Body of pancreas (tissue), 4 donors: ENCODE measurements at places on chromosomes 7 and 10. TPM values are rescaled to one million over a fixed set of nuclear protein-coding genes. Genes with fewer than 3 reads are reported as not detected.

GRCh38 chr10:125692601-125693523 lies 9.9 kb upstream of the TEX36 start:
- no peak for DNase-seq

DNA sequence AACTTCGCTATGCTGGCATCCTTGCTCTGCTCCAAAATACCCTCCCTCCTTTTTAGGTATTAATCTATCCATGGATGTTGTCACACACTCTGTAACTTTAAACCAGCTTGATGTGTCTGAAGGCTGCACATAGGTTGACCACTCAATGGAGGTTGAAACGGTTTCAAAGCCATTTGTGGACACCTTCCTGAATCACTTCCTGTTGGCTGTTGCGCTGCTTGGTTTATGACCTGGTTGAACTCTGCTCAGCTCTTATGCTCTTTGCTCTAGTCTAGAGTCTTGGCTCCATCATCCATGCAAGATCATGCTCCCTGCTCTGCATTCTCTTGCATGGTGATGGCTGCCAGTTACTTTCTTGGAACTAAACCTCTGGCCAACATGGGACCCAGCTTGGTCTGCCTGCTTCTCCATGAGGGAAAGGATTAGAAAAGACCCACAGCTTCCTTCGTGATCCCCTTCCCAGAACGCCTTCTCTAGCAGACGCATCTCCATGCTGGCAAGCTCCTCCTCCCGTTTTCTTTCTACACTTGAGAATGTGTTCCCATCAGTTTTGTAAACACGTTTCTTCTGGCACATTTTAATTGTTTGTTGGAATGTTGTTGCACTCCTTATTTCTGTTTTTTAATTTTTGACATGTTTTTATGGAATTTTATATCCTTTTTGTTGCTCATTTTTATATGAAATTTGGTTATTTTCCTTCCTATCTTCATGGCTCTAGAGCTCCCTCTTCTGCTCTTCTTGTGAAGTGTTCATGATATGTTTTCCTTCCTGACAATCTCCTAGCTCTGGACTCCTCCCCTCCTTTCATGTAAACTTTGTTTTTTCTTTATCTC lies 149.8 kb downstream of the XPNPEP1 start:
- no peak for DNase-seq

DNA sequence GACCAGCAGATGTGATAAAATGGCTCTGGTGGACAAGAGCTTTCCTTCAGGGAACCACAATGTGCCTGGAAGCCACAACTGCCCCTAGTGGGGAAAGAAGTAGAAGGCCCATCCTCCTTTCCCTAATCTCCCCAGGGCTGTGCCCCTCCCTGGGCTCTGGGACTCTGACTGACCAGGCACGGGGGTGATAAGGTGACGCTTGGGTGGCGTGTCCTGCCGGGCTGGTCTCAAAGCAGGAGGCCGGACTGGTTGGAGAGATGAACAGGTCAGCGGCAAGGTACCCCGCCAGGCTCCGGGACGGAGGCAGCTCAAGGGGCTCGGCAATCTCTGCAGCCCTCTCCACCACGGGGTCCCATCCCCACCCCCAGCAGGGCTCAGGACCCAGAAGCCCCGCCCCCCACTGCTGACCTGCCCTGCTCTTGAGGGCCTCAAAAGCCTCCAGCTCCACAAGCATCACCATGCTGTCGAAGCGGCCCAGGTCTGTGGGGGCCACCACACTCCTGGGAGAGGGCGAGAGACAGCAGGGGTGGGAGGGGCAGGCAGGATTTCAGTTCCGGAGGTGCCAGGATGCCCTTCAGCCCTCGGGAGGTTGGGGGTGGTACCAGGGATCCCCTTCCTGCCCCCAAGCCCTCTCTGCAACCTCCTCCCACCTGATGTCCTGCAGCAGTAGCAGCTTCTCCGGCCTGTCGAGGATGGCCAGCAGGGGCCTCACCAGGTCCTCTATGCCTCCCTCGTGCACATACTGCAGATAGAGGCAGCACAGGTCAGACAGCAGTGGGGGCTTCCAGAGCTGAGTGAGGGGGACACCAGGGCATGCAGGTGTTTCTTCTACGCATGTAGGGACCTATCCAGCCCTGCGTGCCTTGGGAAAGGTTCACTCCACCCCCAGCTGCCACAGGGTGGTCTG lies 12.2 kb downstream of the LZTS2 start:
- no peak for DNase-seq

DNA sequence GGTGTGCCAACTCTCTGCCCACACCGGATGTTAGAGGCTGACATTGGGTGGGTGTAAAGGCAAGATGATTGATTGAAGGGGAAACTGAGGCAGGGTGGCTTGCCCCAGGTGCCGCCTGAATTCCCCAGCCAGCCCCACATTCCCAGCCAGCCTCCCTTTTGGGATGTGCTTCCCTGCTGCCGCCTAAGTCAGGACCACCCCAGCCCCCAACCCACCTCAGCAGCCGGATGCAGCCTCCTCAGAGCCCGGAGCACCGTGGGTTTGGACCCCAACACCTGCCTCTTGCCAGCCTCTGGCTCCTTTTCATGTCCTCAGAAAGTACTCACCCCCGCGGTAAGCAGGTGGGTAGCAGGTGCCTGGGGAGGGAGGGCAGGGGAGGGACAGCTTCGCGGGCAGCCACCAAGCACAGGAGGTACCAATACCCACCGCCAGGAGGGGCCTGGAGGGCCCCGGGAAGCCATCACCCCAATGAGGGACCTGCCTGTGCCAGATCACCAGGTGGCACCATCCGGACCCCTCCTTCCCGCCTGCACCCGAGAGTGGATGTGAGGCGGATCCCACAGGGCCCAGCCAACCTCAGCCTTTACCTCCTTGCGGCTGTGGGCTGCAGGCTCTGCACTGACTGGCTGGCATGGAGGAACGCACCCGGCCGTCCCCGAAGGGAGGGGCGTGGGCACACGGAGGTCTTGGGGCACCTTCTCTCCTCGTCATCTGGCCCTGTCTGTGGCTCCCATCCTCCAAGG lies 60.5 kb downstream of the PWWP2B start:
- no peak for DNase-seq

- DNase-seq, result no peak
These were observed 28.6 kb upstream of the PROSER2 start for GRCh38 chr10:11794566-11794965.

WDR37 gene
- 14.3 TPM for total RNA-seq

DNA sequence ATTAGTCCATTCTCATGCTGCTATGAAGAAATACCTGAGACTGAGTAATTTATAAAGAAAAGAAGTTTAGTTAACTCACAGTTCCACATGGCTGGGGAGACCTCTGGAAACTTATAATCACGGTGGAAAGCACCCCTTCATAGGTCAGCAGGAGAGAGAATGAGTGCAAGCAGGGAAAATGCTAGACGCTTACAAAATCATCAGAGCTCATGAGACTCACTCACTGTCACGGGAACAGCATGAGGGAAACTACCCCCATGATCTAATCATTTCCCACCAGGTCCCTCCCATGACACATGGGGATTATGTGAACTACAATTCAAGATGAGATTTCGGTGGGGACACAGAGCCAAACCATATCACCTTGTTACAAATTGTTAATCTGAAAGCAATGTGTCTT lies 15.8 kb downstream of the TAS2R39 start:
- no peak for DNase-seq

PTF1A gene
- 48.3 TPM for total RNA-seq

DNA sequence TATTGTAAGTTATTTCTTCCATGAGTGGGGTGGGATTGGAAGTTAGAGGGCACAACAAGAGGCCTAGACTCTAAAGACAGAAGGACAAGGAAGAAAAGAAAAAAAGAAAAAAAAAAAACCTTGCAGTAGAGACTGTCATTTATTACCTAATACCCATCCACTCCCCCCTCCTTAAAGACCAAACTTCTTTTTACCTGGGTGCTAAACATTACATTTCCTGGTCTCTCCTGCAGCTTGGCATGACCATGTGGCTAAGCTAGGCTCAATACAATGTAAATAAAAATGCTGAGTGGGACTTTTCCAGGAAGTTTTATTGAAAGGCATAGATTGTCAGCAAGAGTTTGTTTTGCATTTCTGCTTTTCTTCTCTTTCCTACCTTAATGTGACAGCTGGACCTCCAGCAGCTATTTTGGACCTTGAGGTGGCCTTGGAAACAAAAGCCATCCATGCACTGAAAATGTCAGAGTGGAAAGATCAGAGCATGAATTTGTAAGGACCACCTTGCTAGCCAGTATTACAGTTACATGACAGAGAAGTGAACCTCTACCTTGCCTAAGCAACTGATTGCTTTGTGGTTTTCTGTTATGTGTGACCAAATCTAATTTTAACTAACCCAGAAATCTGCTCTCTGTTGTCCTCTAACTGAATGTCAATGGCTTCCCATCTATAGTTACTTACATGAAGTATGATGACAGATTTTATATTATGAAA lies 81.3 kb upstream of the SFMBT2 start:
- no peak for DNase-seq

FBXL13 gene
- total RNA-seq, result 5.6 TPM

CLCN1 gene
- not detected for total RNA-seq

GRCh38 chr7:95581467-95581866 lies 14.8 kb downstream of the PDK4 start:
- no peak for DNase-seq

CAV2 gene
- total RNA-seq, result 51.1 TPM

DGKB gene
- total RNA-seq, result not detected

DNA sequence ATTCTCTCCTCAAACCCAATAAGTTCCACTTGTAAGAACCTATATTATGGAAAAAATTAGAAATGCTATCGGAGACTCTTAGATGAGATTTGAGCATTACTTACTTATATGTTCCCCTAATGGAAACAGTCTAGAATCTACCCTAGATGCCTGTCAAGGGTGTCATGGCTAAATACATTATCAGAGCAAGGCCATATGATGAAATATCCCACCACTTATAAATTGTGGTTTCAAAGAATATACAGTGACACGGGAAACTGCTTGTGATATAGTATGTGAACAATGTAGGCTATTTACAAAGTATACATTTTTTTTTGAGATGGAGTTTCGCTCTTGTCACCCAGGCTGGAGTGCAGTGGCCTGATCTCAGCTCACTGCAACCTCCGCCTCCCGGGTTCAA lies 46.3 kb upstream of the CTBP2 start:
- DNase-seq, result no peak

- DNase-seq, result no peak
These were observed 9.5 kb downstream of the TACC2 start for GRCh38 chr10:121998462-121998861.

KCNMA1 gene
- total RNA-seq, result 5.9 TPM

FAM13C gene
- 9.6 TPM for total RNA-seq

CRYGN gene
- total RNA-seq, result not detected
